ENCODE measurements at places on chromosomes 5 and 9. TPM values are rescaled to one million over a fixed set of nuclear protein-coding genes. Genes with fewer than 3 reads are reported as not detected.

GRCh38 chr5:90528601-90529193 lies 687 bp downstream of the LYSMD3 start:
- DNase-seq, result no peak

GRCh38 chr5:170287532-170287931 lies 10.0 kb downstream of the LCP2 start:
- peak; percentile 79 for DNase-seq

DNA sequence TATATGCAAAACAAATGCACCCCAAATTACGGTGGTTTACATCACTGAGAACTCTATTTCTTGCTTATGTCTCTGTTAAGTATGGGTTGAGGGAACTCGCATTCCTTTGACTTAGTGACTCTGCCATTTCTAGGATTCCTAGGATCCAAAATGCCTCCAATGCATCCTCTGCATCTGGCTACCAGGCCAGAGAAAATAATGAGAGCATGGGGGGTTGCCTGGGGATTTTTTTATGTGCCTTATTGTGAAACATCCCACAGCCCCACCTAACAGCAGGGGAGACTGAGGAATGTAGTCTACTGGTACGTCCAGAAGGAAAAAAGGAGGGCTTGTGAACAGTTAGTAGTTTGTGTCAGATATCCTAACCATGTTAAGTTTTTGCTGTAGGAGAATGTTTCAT lies 466.0 kb upstream of the ARRDC3 start:
- DNase-seq, result no peak

GRCh38 chr5:168578006-168578405 lies 1.2 kb downstream of the PANK3 start:
- DNase-seq, result no peak

GRCh38 chr5:158670201-158670600 lies 429.5 kb downstream of the EBF1 start:
- no peak for DNase-seq

DNA sequence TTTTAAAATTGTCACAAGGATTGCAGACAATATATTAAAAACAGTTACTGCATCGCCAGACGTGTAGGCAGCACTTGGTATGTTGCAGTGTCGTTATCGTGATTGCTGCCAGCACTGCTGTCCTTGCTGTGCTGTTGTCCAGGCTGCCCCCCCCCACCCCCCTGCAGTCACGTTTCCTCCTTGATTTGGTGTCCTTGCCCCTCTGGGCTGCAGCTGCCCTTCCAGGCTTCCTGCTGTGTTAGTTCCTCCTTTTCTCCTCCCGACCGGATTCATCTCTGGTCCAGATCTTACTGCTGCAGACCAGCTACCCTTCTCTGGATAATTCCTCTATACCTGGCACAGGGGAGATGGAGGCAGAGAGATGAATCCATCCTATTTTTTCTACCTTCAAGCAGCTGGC lies 298.9 kb downstream of the TRIM32 start:
- DNase-seq, result no peak

DNA sequence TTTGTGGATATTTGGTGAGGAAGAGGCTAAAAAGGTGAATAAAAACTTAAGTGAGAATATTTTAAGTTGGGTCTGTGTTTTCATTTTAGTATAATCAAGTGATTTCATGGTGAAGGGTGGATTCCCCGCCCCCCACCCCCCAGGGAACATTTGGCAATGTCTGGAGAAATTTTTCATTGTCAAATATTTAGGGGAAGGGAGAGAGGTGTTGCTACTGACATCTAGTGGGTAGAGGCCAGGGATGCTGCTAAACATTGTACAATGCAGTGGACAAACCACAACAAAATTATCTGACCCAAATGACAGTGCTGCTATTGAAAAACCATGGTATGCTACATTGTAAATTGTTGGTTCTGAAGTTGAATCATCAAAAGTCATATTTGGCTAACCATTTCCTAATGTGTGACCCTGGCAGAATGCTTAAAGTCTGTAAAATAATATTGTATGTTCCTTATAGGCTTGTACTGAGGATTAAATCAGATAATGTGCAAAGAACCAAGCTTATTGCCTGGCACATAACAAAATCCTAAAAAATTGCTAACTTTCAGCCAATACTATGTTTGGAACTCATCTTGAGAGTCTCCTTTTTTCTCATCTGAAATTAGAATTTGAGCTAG lies 5.6 kb downstream of the C5orf24 start:
- no peak for DNase-seq

DNA sequence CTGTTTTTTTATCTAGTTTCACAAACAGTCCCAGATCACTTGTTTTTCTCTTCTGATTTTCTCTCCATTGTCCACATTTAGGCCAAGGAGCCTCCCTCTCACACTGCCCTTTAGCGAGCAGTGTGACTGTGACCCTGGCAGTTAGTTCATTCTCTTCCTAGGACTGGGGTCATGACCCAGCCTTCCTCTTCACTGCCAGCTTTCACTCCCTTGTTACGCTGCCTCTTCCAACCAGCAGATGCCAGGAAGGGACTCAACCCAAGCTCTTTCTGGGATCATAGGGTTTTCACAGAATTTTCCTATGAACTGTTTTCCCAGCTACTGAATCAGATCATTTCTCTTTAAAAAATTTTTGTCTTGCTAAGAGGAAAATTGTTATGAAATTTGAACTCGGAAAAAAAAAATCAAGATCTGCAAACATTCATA lies 70.9 kb downstream of the LMNB1 start:
- peak; percentile 57 for DNase-seq

DNA sequence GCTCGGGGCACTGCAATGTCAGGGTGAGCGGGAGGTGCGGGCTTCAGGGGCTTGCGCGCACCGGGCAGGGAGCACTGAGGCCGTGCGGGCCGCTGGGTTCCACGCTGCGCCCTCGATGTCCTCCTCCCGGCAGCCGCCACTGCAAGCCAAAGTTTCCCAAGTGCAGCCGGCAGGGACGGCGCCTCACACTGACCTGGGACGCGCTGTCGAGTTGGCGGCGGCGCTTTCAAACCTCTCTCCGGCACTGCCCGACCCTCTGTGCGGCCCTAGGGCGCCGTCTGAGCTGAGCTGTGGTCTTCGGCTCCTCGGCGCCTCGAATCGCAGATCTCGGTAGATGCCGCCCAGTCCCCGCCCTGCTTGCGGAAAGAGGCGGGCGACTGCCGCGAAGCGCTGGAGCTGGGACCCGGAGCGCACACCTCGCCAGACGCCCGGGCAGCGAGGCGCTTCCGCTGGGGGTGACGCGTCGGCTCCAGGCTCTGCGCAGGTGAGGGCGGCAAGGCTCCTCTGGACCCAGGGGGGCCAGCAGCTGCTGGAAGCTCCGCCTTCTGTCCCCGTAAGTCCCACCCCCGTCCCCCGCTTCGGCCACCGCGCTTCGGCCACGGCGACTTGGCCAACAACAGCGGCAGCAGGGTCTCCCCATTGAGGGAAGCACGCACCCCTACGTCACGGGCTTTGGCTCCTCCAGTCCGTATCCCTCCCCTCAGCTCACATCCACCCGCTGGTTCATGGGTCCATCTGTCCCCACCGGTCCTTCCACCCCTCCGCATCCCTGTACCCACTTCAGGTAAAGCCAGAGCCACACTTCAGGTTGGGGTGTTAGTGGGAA lies at the start of gene ANKRD34B:
Gene ANKRD34B (minus strand): TSS at position 320 of the 826 bp plus-strand sequence. CDS start 10,261 bp downstream, outside the sequence.
- no peak for DNase-seq

DNA sequence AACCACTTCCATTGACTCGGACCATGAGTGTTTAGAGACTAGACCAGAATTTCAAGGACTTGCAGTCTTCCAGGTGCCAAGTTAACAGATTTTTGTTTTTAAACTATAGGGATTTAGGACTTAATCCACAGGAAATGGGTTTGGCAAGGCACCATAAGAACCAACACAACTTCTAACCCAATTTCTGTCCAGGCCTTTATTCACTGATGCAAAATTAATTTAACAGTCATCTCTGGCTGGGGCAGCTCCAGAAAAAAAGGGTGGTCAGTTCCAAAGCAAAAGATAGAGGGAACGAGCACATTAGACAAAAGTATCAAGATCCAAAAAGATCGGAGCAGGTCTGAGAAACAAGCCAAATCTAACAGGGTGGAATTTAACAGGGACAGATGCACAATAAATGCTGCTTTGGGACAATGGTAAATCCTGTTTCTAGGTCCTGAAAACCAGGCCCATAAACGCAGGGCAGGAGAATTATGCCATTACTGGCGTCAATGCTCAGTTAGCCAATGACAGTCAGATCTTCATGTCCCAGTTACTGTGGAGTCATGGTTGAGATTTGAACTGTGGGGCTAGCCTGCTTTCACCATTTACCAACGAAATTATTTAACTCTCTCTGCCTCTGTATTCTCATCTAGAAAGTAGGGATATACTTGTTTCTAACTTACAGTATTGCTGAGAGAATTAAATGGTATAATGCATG lies 590.8 kb upstream of the BRINP1 start:
- DNase-seq, result no peak

SHOC1 gene
- not detected for polyA plus RNA-seq

PCDHGB6 gene
- 3.1 TPM for polyA plus RNA-seq

TCF7 gene
- 4.4 TPM for polyA plus RNA-seq

LCN1 gene
- not detected for polyA plus RNA-seq

GLRA1 gene
- not detected for polyA plus RNA-seq

Measured in right cardiac atrium (tissue), 5 donors.